ENCODE measurements at places on chromosomes 12 and 14.

DNA sequence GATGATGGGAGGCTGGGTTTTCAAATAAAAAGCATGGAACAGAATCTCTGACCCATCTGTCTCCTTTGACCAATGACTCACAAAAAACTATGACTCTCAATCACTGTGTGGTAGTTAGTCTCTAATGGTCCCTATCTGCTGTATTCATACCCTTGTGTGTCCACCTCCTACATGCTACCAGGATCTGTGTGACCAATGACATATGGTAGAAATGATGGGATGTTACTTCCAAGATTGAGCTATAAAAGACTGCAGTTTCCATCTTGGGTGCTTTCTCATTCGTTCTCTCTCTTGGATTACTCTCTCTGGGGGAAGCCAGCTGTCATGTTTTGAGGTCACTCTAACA, 144.7 kb upstream of the BTG1 start:
- no peak for DNase-seq

DNA sequence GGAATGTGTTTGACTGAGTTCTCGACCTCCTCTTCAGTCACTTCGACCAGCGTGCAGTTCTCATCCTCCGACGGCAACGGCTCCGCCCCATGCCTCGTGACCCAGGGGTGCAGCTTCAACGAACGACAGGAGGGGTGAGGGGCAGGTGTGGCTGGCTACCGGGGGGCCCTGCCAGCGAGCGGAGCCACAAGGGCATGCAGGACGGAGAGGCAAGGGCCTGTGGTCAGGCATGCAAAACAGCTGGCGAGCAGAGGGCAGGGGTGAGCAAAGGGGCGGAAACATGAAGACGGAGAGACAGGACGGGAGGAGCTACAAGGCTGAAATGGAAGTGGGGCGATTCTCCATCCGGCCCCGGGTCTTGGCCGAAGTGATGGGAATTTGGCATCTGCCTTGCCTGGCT, 38.7 kb downstream of the P2RX4 start:
- no peak for DNase-seq

DNA sequence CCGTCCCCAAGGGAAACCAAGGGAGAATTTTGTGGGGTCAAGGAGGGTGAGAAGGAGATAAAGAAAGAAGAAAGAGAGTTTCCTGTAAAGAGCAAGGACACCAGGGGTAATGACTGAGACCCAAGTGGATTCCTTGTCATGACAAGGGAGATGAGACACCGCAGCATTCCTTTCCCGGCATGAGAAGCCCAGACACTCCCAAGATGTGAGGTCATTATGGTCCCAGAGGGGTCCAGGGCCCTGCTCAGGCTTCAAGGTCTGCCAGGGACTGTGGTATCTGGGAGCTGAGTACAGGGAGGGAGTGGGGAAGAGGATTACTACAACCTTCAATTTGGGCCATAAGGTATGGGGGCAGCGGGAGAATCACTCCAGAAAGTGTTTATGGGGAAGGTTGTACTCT, 58.1 kb downstream of the SPTB start:
- no peak for DNase-seq

GRCh38 chr12:109701064-109701463, 12.6 kb upstream of the FAM222A start:
- DNase-seq: no peak

- DNase-seq: no peak
Measured at GRCh38 chr12:3313066-3313465, 177.9 kb upstream of the PRMT8 start.

DNA sequence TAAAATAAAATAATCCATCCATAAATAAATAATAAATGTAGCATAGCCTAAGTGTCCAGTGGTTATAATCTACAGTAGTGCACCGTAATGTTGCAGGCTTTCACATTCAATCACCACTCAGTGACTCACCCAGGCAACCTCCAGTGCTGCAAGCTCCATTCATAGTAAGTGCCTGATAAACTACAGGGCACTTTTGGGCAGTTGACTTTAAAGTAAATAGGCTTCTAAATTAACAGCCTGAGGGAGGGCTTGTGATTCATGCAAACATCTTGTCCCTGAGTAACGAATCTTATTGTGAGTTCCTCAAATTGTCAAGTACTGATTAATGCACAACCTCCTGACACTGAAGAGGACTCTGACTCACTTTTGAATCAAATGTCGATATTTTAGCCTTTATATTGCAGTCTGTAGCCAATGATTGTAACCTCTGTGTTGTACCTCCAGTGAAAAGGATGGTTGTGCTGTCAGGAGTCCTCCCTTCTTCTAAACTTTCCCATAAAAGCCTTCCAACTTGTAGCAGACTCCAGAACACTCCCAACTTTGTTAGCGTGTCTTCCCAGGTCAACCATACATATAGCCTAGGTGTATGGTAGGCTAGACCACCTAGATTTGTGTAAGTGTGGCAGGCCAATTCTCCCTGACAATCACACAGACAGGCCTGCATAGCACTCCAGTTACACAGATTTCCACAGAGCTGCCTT, 55.0 kb upstream of the BICD1 start:
- no peak for DNase-seq

DNA sequence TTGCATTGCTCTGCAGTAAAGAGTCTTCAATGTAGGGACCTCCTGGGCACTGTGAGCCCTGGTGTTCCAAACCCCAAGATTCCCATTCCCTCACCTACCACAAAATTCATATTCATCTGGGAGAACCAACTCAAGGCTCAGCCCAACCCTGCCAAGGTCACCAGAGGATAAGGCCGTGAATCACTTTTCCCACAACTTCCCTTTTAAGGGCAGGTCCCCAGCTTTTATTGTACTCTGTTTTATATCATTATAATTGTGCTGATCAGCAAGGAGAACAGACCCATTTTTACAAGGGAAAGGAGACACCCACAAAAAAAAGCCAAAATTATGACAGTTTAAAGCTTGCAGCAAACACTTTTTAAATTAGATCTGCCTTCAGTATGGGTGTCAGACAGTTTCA, 363.0 kb upstream of the FKBP4 start:
- DNase-seq: no peak

DNA sequence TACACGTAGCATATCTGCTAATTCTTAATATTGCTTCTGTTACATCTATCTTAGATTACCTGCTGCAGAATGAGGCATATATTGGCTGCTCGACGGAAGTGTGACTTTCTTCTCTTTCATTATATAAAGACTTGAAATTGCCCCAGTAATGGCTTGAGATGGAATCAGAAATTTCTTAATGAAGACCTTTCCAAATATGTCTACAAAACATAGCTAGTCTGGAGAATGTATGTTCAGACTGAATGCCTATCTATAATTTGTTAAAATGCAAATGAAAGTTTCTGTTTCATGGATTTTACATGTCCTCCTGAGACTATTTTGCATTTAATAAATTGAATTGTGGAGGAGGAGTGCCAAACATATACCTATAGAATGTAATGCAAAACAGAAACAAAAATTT, at the start of gene TAS2R10:
Gene TAS2R10 (minus strand): TSS at position 101 of the 400 bp plus-strand sequence. CDS start 89 bp downstream, at position 12.
- no peak for DNase-seq

GRCh38 chr12:30088259-30088995, 304.7 kb upstream of the TMTC1 start:
- no peak for DNase-seq

DNA sequence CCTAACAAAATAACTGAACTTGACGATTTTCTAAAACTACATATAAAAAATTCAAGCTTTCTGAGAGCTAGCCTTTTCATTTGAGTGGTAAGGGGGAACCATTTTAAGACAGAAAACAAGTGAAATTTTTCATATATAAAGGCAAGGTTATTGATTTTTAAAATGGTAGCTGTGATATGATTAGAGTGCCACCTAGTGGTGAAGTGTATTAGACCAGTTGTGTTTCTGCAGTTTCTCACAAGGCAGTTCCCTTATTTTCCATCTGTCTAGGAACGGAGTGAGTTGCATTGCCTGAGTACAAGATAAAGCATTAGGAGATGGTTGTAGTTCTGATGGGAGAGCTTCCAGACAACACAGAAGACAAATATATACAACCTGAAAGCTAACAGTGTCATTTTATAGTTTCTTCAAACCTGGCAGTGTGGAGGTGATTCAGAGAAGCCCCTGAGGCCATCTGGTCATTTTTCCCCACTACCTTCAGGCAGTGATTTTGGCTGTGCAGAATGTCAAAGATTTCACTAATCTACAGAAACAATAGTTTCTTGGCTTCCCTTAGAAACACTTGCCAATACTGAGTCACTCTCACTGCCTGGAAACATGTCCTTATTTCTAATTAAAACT, 180.8 kb downstream of the C12orf50 start:
- no peak for DNase-seq

DNA sequence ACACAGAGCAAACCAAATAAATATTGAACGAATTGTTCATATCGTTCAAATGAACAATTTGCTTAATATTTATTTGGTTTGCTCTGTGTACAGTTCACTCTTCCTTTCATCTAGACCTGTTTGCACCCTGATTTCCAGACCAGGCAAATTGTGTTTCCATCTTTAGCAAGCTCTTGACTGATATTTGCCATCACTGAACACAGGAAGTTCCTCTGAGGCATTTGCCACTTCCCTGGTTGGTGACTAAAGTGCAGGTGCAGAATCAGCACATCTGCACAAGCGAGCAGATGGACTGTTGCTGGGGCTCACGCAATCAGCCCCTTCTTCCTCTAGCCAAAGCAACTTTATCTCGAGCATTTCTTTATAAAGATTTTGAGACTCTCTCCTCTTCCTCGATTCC, 112.9 kb downstream of the DAAM1 start:
- DNase-seq: no peak

DNA sequence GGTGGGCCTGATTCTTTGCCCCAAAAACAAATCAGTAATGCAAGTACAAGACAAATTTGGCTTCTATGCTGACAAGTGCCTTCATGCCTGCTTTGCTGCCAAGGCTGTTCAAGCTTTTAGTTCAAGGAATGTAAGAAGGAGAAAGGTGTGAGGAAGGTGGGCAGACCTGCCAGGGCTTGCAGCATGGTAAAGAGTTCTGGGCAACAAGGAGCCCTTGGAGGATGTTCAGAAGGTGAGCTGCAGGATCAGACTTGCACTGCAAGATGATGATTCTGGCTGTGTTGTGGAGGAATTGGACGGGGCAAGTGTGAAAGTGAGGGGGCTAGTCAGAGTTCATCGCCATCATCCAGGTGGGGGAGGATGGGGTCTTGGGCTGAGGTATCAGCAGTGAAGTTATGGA, 167.9 kb downstream of the NUAK1 start:
- DNase-seq: no peak

DNA sequence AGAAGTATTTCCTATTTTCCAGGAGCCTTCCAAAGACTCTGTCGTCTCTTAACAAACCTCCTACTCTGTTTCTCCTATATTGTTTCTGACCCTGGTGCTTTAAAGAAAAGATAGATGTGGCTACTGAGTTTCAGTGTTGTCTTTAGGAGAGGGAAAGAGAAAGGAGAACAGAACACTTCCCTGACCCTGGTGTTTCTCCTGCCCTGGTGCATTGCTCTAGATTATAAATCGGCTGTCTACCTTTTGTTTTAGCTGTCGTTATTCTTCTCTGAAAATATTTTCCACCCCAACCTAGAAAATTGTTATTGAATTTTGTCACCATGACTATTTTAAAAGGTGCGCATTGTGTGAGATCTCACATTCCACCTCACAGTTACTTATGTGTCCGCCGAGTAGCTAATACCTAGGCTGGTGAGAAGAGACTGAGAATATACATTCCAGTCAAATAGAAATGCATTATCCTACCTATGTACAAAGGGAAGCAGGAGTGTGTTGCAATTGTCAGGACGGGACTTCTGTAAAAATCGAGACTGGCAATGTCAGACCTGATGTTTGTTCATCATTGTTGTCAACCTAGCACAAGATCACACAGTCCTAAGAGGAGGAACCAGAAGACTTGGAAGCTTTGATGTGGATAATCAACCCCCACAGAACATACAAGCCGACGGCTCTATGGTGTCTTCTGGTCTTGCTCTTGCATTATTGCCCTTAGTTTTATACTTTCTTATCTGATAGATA, 108.7 kb upstream of the SLC38A4 start:
- DNase-seq: no peak

All from coronary artery (tissue), 2 donors.